Stimulated activated naive CD8-positive, alpha-beta T cell treated with anti-CD3 and anti-CD28 coated beads, Interleukin-15, Interleukin-2, amounts not matched to agents 100 U/mL and 50 U/mL, for 24 hours (primary cell): ENCODE measurements at places on chromosomes 6 and 20.
A peak's percentile ranks its signal among the peaks of the same experiment; 100 is the strongest.

DNA sequence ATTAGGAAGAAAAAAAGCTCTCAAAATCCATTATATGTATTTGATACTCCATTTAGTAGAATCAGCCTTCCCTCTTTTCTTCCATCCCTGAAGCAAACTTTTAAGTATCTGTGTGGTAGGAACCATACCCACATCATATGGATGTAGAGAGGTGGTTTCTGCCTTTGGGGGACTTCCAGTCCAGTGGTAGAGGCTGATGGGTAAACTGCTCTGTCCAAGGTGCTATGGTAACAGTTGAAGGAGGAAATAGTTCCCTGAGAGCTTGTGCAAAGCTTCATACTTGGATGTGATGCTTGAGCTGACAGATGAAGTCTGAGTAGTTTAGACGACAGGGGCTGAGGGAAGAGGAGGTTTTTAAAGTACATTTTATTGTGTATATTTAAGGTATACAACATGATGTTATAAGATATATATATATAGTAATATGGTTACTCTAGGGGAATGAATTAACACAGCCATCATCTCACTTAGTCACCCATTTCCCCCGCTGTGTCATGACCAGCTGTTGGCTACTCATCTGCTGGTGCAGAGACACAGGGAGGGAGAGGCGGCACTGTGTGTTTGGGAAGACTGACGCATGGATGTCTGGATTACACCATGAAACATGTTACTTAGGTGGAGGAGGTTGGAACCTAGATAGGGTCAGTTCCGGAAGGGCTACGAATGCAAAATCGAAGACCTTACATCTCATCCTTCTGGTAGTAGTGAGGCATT lies 185.2 kb downstream of the FARS2 start:
- DNase-seq = no peak

DNA sequence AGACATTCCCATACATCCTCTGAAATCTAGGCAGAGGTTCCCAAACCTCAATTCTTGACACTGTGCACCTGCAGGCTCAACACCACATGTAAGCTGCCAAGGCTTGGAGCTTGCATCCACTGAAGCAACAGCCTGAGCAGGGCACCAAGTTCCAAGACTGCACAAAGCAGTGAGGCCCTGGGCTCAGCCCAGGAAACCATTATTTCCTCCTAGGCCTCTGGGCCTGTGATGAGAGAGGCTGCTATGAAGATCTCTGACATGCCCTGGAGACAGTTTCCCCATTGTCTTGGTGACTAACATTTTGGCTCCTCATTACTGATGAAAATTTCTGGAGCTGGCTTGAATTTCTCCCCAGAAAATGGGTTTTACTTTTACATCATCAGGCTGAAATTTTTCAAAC lies 107.5 kb upstream of the SAMD5 start:
- DNase-seq = no peak

GRCh38 chr20:1357921-1358671 lies 29.2 kb upstream of the SDCBP2 start:
- DNase-seq = peak; percentile 33

- DNase-seq = no peak
Observed at GRCh38 chr6:136230219-136230853, 19.8 kb downstream of the MTFR2 start.

DNA sequence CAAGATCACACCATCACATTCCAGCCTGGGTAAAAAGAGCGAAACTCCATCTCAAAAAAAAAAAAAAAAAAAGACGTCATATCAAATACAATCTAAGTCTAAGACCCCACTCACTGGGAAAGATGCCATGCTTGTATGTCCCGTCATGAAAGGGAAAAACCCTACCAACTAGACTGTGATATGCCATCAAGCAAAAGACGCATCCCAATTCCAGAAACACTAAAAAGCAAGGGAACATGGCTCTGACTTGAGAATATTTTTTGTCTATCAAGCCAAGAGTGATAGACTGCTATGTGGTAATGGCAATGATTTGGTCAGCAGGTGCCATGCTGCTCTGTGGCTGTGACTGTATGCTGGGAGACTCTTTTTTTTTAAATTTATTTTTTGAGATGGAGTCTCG lies 23.0 kb downstream of the LAMA5 start:
- no peak for DNase-seq

DNA sequence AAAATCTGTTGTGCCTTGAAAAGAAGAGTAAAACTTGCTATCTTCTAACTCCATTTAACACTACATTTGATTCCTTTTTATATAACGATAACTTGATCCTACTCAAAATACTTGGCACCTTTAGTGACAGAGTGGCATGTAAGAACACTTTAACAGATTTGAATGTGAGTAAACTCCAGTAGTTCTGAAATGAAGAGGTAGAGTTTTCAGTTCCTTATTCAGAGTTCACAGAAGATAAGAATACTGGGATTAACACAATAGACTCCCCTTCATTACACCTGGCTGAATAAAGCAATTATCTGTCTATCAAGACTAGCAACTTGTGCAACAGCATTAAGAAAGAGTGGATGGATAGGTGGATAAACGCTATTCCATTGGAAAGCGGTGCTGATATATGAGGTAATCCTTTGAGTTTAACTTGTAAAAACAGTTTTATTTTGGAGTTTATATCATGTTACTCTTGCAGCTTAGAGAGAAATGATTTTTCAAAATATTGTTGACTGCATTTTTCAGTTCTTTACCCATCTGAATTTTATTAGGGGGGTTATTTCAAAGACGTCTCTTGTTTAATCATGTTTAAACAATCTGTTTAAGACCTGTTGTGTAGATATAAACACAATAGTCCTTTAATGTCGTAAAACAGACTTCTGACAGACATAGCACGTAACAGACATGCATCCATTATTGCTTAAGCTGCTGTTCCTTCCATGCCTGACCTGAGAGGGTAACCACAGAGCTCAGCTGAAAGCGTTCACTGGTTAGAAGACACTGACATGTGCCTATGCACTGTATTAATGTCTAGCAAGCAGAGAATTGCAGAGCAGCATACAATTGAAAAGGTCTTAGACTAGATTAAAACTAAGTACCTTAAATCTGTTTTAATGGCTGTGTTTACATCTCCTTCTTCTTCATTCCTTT lies 102.4 kb upstream of the SUPT3H start:
- no peak for DNase-seq

DNA sequence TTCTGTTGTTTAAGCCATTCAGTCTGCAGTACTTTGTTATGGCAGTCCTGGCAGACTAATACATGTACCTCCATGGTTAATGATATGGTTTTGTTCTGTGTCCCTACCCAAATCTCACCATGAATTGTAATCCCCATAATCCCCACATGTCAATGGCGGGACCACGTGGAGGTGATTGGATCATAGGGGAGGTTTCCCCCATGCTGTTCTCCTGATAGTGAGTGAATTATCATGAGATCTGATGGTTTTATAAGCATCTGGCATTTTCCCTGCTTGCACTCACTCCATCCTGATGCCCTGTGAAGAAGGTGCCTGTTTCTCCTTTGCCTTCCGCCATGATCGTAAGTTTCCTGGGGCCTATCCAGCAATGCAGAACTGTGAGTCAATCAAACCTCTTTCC lies 57.5 kb upstream of the NT5E start:
- DNase-seq = no peak

DNA sequence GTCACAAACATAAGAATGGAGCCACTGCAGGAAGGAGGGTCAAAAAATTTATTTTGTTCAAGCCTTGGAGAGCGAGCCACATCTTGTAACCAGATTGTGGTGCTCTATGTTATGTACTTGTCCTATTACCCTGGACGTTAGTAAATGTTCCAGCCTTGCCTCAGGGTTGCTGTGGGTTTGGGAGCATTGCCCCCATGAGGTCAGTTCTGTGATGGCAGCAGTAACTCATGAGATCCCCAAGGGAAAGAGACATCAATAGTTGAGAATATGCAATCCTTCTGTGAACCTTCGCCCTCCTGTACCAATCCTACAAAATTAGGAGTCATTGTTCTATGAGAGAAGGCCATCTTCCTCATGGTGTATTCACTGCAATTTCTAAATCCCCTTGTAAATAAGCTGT lies 16.4 kb upstream of the CFAP206 start:
- no peak for DNase-seq

DNA sequence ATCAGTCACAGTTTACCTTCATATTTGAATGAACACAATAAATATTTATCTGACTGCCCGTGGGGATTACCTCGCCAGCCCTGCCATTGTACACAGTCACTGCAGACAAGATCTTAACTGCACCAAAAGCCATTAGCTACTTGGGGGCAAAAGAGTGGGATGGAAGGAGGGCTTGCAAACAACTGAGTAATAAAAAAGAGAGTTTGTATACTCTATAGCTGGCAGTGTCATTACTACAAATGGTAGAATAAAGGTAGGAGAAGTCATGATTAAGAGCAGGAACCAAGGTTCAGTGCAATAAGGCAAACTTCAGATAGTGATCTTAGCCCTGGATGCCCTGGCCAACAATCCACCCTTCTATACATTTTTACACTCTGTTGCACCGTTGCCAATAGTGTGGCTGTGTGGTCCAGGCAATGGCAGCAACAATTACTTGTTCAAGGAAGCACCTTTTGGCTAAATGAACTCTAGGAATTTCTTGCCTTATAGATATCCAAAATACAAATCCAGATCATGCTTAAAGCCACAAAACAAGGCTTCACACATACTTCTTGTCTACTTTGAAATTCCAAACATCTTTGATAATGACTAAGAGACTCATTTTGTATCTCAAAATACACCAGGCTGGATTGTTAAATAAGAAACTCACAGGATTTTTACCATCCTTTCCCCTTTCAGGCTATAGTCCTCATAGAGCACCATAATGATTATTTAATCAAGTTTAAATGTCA lies 955.4 kb upstream of the ADGRB3 start:
- DNase-seq = no peak

DNA sequence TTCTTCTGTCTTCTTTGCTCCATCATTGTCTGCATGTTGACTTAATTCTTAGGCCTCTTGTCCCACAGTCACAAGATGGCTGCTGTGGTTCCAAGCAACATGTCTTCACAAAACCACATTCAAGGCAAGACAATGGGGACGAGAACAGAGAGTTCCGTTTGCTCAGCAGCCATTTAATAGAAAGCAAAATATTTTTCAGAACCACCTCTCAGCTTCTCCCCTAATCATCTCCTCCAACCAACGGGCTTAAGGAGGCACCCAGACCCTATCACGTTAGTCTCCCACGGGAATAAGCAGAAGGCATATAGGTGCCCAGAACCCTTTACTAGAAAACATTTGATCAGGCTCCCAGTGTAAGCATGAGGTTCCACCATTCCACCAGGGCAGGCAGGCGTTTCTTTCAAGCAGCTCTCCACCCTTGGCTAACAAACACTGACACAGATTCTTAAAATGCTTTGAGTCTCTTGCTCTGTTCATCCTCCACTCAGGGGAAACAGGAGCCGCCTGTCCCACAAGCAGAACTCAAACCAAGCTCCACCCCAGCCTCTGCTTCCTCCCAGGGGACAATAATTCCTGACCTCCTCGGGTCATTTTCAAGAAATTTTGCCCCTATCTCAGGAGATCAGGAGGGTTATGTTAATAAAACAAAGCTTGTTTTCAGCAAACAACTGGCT lies 19.0 kb downstream of the BMP7 start:
- DNase-seq = no peak

- peak; percentile 4 for DNase-seq
Observed at GRCh38 chr6:75830959-75831885, 82.2 kb downstream of the MYO6 start.
